ENCODE measurements at places on chromosomes 1 and 21. TPM values are rescaled to one million over a fixed set of nuclear protein-coding genes. Genes with fewer than 3 reads are reported as not detected.

- DNase-seq = no peak
Measured at GRCh38 chr1:165454091-165454610, 9.2 kb upstream of the RXRG start.

Gene KRTAP19-3
- not detected for total RNA-seq

GRCh38 chr1:153509036-153509435, 26.8 kb downstream of the S100A6 start:
- DNase-seq = no peak

DNA sequence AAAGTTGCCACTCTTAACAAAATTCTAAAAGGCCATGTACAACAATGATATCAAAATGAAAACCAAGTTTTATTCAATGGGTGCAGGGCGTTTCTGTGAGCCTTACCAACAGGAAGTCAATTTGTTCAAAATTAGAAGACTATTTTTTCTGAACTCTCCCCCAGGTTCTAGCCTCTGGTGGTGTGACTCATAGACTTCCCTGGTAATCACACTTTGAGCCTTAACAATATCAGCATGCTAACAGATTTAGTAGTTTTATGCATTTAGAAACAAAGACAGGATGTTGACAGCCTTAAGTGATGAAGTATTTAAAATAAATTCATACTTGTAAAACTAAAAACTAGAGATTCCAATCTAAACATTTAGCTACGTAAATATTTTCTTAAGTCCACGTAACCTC, 88.4 kb downstream of the LRRC8C start:
- peak; percentile 83 for DNase-seq

- no peak for DNase-seq
Measured at GRCh38 chr1:3111348-3112021, 42.5 kb downstream of the PRDM16 start.

Gene LRRC8B
- total RNA-seq = 18.1 TPM

Gene TMOD4
- not detected for total RNA-seq

DNA sequence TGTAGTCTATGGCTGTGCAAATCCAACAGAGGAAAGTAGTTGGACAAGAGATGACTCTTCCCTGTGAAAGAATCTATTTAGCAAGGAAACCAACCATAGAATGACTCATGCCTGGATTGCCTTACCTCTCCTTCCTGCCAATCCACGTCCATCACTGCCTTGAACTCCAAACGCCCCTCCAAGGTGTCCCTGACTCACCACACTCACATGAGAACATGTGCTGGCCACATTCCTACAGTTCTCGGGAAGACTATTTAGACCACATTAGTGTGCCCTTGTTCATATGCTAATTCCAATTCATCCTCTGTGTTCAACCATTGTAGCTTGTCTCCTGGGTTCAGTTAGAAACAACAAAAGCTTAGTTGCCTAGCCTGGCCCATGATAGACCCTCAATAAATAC, 157.3 kb downstream of the SLC30A10 start:
- no peak for DNase-seq

DNA sequence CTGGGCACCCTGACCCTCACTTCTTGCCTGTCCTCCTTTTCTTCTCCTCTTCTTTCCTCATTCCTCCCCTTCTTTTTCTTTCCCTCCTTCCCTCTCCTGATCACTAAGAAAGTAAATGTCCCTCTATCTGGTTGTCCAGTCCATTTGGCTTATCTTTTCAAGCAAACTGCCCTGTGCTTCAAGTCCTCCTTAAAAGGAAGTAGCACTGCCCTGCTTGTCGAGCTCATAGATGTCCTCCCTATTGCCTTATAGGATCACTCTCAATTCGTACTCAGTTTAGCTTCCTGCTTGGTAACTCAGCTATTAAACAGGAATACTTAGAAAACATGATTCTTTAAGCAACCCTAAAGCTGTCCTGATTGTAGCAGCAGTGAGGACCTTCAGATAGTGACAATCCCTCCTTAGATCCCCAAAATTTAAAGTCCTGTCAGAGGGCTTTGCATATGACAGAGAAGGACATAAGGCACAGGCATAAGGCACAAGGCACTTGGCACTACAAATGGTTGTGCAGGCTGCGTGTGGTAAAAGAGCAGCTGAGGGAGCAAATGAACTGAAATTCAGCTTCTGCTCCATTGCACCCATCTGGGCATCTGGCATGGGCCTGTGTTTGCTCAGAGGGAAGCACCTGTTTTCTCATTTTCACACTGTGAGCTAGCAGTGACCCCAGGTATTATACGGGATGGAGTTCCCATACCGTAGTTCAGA, 26.1 kb upstream of the SLAMF6 start:
- no peak for DNase-seq

DNA sequence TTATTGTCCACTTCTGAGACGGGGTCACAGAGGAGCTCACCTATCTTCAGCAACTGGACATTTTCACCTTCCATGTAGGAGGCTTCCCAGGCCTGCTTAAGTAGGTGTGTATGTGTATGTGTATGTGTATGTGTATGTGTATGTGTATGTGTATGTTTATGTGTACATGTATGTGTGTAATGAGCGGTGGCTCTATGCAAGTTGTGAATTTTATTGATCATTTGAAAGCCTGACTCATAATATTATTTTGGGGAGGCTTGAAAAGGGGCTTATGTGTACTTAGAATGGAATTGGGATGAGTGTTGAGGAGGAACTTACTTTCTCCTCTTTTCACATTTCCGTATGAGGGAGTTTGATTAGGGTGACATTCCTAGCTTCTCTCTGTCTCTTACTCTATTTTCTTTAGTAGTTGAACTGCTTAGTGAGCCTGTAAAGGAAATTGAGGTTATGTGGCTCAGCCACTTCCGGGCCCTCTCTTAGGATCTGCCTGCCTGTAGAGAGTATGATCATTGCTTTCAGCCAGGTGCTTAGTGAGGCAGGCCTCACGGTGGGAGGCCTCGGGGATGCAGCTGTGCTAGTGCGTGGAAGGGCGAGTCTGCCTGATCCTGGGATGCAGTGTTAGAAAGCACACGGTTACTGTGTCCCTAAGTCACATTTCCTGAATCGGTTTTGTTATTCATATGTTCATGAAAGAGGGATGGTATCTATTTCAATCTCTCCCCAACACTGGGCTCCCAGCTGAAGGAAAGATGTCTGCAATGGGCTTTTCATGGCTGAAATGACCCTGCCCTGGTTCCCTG, 61.0 kb downstream of the IER5 start:
- DNase-seq = no peak

Gene CHML
- total RNA-seq = 10.6 TPM

Gene SPRR1A
- not detected for total RNA-seq

- DNase-seq = no peak
Measured at GRCh38 chr1:12087797-12088314, 24.8 kb downstream of the TNFRSF8 start.

Gene THEM5
- not detected for total RNA-seq

Gene VASH2
- 0.53 TPM for total RNA-seq

GRCh38 chr1:197683895-197684553, 91.3 kb downstream of the DENND1B start:
- DNase-seq = no peak

DNA sequence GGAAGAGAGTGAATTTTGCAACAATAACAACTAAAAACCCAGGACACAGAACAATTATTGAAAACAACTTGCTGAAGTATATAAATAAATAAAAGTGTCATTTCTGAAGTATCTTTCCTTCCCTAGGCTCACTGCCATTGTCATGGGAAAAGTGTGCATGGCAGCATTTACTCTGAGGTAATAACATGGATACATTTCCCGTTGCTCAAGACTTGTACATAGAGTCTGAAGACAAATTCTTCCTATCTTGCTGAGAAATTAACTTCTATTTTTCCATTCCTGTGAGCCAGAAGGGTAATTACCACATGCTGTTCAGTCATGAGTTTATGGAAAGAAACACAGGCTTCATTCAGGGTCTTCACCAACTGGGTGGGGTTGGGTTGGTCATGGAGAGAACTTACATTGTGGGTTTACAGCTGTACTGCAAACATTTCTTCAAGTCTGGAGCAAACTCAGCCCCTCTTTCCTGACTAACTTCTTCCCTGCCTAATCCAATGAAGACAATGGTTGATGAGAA, 32.2 kb downstream of the ST6GALNAC3 start:
- DNase-seq = no peak

Gene C1orf116
- total RNA-seq = not detected

Gene TEDDM1
- not detected for total RNA-seq

DNA sequence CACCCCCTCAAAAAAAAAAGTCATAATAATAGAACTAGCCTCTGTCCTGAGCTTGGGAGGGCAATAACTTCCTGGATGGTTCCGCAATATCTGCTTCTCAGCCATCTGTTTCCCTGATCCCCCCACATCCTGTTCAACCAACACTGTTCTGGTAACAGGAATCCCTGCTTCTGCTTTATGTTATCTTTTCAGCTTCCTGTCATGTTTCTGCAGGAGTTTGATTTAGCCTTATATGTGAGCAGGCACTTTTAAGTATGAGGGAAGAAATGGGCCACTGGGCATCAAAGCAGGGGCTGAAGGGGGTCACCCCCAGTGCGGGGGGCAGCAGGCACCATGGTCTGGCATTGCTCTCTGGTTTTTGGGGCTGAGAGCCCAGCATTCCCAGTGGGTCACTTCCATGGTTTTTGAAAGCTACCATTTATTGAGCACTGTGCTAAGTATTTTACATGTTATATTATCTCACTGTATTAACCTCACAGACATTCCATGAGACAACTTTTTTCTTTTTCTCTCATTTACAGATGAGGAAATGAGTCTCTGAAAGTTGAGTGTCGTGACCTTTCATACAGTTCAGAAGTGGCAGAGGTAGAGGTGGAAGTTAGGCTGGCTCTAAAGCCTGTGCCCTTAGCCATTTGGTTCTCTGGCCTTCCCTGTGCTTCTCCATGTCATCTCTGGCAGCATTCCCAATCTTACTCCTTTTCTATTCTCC, 61.9 kb downstream of the DNTTIP2 start:
- peak; percentile 65 for DNase-seq

Gene CHRM3
- total RNA-seq = 3.4 TPM

- DNase-seq = no peak
Measured at GRCh38 chr1:16464917-16465625, 24.5 kb downstream of the NECAP2 start.

GRCh38 chr1:56938646-56939045, 27.2 kb downstream of the C8B start:
- DNase-seq = no peak

Gene BSND
- total RNA-seq = not detected

DNA sequence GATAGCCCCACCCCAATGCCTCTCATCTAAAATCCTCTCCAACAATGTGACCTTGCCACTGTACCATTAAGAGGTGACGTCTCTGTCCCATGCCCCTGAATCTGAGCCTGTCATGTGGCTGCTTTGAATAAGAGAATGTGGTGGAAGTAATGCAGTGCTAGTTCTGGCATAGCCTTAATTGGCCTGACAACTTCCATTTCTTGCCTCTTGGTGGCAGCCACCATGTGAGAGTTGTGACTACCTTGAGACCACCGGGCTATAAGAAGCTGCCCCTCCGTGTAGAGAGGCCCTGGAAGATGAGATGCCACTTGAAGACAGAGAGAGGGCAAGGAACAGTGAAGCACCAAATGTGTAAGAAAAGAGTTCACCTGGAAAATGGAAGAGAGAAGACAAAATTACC, 95.4 kb downstream of the POFUT2 start:
- no peak for DNase-seq

GRCh38 chr1:235470741-235471439, 33.4 kb downstream of the B3GALNT2 start:
- DNase-seq = no peak

- DNase-seq = no peak
Measured at GRCh38 chr1:238265866-238266265, 375.1 kb upstream of the ZP4 start.

DNA sequence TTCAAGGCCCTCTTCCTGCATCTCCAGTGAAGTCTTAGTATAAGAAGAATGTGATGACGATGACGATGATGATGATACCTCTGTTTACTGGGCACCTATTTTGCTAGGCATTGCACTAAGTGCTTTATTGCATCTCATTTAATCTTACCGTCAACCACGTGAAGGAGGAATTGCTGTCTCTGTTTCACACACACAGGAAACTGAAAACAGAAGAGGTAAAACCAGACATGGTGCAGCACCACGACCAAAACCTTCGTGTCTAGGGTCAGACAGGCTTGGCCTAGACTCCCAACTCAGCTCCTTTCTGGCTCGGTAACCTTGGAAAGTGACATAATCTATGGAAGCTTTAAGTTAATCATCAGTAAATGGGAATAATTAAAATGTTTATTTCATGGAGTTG, 20.7 kb upstream of the KCNA2 start:
- no peak for DNase-seq

Gene EFNA1
- 195 TPM for total RNA-seq

DNA sequence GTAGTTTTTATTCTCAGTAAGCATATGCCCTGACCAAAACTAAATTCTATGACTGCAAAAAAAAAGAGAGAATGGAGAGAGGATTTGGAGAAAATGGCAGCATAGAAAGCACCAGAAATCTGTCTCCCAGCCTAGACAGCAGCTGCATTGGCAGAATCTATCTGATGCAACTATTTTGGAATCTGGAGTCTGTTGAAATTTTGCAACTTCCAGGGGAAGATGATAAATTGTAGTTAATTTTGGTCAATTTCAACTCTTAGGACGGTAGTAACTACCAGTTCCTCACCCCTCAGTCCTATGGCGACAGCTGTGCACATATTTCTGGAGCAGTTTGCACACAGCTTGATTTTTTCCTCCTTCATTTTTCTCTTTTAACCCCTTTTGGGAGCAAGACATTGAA, 10.9 kb downstream of the EXO5 start:
- no peak for DNase-seq
